ENCODE measurements at places on chromosomes 7 and 10. TPM values are rescaled to one million over a fixed set of nuclear protein-coding genes. Genes with fewer than 3 reads are reported as not detected.

SPDYE11 gene
- not detected for total RNA-seq

C7orf33 gene
- total RNA-seq, result not detected

SLK gene
- total RNA-seq, result 99.7 TPM

MACC1 gene
- total RNA-seq, result 0.17 TPM

CHRM2 gene
- total RNA-seq, result 16.6 TPM

ARHGAP12 gene
- 25.6 TPM for total RNA-seq

TNKS2 gene
- 36.7 TPM for total RNA-seq

WDFY4 gene
- total RNA-seq, result 5.8 TPM

SYNPO2L gene
- not detected for total RNA-seq

MDFIC gene
- 34.6 TPM for total RNA-seq

MSS51 gene
- total RNA-seq, result 1.7 TPM

HHEX gene
- total RNA-seq, result 8.6 TPM

CABCOCO1 gene
- 2.7 TPM for total RNA-seq

OPN1SW gene
- not detected for total RNA-seq

MOGAT3 gene
- not detected for total RNA-seq
